Stimulated activated CD8-positive, alpha-beta memory T cell treated with anti-CD3 and anti-CD28 coated beads, Interleukin-7, amount 100 ng/mL, for 1 hour (primary cell): ENCODE measurements at places on chromosomes 2 and 18.

DNA sequence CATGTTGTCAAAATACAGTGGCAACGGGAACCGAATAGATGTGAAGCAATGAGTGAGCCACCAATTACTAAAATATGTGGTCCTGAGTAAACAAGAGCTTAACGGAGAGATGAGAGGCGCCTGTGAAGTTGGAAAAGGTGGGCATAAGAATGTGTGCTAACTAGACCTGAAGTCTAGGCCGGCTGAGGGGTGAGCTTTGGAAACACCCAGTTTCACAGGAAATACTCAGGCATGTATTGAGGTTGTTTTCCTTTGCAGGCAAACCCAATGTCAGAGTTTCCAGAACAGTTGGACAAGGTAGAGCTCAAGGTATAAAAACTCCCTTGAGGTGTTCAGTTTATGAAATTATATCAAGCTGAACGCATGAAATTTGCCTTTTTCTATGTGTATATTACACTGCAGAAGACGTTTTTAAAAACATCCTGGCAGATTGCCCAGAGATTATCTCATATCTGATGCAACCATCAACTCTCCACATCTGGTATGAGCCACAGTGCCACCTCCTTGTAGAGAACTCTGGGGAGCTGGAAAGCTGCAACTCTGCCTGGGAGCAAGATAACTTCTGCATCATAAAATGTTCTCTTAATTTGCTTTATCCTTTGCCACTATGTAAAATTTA is 3.9 kb upstream of the WDSUB1 start:
- DNase-seq = no peak

DNA sequence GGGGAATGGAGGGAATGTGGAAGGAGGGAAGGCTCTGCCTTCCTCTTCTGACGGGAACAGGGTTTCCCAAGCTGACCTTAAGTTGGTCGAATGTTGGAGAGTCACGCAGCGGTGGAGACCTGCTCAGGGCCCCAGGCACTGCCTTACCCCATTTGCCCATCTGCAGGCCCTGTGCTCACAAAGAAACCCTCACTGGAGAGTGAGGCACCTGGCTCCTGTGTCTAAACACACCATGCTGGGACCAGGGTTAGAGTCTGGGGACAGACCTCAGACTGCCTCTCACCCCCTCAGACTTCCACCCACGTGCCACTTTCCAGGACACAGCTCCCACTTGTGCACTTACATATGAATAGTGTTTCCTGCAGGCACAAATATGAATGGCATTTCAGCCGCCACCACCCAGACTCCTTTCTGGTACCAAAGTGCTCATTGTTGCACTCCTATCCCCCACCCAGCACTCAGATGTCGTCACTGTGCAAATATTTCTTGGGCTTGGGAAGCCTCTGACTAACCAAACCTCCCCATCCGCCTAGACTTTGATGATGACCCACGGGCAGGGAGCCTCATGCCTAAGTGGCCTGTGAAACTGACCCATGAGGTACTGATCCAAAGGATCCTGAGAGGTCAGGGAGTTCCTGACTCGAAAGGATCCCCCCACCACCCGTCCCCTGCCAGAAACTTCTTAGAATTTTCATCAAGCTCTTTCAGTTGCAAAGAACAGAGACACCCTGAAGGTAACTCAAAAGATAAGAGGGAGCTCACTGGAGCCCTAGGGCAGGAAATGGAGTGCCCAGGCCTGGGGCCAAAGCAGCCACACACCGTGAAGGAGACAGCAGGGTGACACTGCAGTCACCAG is 78.3 kb downstream of the STPG4 start:
- no peak for DNase-seq

DNA sequence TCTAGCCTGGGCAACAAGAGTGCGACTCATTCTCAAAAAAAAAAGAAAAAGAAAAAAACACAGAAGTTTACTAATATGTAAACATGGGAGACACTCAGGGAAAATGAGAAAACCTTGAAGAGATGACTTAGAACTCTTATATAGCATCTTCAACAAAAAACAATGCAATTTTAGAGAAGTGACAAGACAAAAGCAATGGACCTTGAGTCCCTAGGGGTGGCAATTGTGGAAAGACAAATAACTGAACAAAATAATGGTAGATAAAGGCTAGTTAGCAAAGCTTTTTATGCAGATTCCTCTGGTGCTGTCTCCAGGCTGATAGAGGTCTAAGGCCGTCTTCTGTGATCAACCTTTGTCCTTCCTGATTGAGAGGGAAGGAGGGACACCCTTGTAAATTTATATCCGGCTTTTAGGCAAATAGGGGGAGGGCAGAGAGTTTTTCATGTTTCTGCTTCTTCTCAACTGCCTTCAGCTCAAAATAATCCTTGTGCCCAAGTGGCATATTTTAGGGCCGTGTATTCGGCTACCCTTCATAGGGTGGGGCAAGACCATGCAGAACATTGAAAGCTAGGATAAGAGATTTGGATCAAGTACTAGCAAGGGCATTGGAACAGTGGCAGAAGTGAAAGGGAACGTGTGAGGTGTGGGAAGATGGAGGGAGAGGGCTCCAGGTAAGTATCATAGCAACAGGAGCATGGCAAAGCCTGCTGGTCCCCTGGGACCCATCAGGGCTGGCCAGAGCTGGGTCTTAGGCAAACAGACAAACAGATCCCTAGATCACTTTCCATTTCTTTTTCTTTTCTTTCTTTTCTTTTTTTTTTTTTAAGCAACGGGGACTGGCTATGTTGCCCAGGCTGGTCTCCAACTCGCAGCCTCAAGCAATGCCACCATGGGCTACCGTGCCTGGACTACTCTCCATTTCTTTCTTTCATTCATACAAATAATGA is 116.2 kb upstream of the STPG4 start:
- DNase-seq = no peak

GRCh38 chr18:23321996-23322395 is 131.1 kb upstream of the RIOK3 start:
- DNase-seq = no peak

DNA sequence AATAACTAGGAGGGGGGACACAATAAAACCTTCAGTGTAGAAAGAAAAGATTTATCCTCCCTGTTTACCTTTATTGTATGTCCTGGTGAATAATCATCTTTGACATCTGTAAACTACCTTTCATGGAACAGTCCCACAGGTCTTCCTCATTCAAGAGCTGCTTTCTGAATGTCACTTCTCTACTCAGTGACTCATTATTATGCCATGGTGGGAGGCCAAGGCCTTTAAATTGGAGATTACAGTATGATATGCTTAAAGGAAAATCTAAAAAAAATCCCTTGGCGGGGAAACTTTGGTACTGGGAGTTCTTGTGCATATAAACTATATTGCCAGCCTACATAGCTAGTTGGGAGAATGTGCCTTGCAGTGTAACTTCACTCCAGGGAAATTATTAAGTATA is 713.0 kb downstream of the TDRD15 start:
- DNase-seq = no peak

DNA sequence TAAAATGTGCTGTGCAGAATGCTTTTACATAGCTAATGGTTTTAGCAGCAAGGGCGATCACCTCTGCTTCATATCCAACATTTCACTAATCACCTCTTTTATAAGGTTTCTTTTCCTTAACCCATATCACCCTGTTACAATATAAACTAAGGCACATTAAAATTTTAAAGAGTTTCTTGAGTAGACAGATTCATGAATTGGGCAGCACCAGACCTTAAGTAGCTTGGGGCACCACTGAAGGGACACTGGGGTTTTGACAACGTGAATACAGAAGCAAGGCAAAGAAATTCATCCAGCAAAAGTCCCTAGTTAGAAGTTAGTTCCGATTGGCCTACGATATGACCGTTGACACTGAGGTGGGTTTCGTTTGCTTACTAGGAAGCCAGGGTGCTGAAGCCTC is 44.0 kb upstream of the RALBP1 start:
- no peak for DNase-seq

GRCh38 chr18:11654736-11655605 is 34.1 kb upstream of the GNAL start:
- DNase-seq = no peak

DNA sequence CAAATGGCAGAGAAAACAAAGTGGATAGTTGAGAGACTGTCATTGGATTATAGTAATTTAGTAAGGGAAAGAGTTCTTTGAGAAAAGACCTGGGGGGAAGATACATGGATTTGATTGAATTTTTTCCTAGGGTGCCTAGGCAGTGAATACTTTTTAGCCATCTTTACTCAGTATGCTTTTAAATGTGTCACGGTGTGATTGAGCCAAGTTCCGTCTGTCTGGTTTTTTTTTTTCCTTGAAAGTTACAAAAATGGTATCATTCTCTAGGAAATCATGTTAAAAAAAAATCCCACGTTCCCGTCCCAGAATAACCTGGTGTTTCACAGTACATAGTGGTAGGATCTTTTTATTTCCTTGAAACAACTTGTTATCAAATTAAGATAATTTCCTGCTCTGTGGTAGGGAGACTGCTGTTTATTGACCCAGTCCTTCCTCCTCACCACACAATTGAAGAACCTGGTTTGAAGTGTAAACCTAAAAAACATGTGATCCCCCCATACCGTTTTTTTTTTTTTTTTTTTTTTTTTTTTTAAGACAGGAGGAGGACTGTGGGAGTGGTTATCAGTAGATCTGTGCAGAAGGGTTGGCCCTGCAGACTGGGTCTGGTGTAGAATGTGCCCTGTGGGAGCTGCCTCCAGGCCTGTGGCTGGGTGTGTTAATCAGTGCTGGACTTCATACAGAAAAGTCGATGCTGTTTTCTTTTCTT is 55.1 kb downstream of the DGKD start:
- DNase-seq = no peak

DNA sequence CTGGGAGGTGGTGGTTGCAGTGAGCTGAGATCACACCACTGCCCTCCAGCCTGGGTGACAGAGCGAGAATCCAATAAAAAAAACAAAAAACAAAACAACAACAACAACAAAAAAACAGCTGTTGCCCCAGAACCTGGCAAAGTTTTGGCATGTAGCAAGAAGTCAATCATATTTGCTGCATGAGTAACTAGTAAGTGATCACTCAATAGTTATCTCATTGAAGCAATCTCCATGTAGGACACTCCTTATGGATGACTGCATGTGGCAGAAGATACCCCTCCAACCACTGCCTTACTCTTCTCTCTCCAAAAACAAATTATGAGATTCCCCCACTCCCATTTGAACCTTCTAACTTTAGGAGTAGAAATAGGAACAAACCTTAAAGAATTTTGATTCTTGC is 113.7 kb downstream of the TTC27 start:
- no peak for DNase-seq

DNA sequence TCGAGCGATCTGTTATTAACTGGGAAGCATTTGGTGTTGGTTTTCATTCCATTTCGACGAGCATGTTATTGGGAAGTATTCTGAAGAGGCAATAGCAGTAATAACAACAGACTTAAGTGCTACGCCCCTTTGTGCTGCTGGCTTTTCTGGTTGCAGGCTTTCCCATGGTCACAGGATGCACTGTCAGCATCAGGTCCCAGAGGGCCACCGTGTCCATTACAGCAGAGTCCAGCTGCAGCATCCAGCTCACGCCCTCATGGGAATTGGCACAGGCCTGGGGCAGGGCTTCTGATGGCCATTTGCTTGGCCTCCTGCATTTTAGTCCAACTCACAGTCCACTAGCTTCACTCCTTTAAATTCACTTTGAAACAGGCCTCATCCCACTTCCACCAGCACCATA is 44.4 kb downstream of the BCL2L11 start:
- no peak for DNase-seq

DNA sequence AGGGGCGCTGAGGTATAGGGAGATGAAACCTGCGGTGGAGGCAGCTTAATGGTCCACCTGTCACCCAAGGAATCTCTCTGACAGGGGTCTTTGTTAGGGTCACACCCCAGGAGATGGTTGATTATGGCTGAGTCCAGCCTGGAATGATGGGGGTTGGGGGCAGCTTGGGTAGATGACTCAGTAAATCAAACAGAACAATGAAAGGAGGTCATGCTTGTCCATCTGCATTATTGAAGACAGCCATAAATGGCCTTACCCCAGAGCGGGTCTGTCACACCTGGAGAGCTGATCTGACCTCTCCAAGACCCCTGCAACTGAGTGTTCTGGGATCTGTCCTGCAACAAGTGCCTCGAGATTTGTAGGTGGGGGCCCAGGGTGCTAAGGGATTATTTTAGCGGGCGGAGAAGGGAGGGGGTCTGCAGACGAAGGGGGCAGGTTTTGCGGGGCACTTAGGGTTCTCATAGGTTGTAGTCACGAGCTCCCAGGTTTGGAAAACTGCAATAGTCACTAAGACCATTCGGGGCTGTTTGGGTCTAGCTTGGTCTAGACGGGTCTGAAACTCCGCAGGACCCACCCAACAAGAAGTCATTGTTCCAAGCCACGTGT is 771 bp upstream of the IGFBP2 start:
- DNase-seq = no peak
